Activated CD4-positive, alpha-beta T cell treated with anti-CD3 and anti-CD28 coated beads for 24 hours (primary cell): ENCODE measurements at places on chromosomes 5 and 9.

GRCh38 chr5:109329333-109330237 lies 80.2 kb downstream of the PJA2 start:
- DNase-seq: no peak

- DNase-seq: no peak
Observed at GRCh38 chr9:108766626-108767161, 89.1 kb downstream of the ACTL7B start.

GRCh38 chr9:69252436-69252835 lies 72.6 kb upstream of the ENTREP1 start:
- no peak for DNase-seq

GRCh38 chr5:96659170-96659569 lies 3.0 kb upstream of the CAST start:
- no peak for DNase-seq

DNA sequence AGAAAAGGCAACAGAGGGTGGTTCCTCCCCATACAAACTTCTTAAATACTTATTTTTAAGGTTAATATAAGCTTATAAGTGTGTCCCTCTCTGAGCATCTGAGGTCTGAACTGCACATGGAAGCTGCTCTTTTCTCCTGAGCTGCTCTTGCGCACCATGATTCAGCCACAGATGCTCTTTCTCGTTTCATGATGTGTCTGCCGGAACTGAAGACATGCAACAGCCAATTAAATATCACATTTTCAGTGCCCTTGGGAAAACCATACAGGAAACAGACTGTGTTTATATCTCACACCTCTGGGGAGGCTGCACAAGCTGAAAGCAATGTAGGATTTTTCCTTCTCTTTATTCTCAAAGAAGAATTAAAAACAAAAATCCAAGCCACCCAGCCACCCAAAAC lies 96.8 kb upstream of the NREP start:
- no peak for DNase-seq

- no peak for DNase-seq
Observed at GRCh38 chr9:123550012-123550411, 194.0 kb downstream of the CRB2 start.

DNA sequence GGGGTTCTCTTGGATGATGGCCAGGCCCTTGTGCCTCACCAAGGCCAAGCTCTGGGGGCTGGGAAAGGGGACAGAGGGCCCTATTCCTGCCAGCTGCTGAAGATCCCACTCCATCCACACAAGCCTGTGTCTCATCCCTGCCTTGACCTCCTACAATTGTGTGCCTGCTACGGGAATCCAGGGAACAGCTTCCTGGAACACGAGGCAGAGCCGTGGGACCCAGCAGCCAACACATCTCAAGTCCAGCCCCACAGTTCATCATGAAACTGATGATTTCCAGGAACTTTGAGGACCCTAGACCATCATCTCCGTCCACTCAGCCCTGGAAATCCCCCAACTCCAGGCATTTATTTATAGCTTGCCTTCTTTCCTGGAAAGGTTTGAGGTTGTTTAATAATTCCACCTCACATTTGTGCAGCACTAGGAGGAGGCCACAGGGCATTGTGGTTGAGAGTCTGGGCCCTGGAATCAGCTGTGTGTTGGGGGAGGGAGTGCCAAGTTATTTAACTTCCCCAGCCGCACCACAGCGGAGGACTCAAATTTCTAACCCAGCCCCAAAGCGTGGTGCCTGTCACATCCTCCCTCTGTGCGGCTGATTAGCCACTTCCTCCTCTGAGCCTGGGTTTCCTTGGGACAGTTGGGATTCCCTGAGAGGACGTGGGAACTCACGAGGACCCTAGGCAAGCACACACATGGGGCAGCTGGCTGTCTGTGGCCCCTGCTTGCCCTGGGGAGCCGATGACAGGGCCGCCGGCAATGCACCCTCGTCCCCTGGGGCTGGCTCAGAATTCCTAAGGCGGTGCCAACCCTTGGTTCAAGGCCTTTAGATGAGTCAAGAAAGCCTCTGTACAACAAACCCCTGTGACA lies 58.2 kb upstream of the GGTA1 start:
- no peak for DNase-seq

GRCh38 chr5:53991942-53992341 lies 318.4 kb downstream of the ARL15 start:
- DNase-seq: no peak

- DNase-seq: no peak
Observed at GRCh38 chr9:78438211-78438610, 141.3 kb downstream of the PSAT1 start.

- no peak for DNase-seq
Observed at GRCh38 chr9:89746385-89747116, 141.7 kb downstream of the GADD45G start.

DNA sequence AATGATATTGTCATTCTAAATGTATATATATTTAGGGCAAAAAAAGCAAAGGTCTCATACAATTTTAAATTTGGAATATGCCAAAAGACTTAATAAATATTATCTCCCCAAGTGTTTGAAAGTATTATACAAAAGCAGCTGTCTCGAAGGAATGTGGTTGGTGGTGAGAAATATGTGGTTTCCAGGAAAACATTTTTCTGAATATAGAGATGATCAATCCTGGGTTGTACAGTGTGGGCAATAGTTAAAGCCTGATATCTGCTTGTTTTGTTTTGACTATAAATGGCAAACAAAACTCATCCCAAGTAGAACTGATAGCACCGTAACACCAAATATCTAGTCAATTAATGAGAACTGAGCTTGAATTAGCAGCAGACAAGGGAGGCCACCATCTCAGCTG lies 391.8 kb upstream of the CD180 start:
- DNase-seq: no peak

DNA sequence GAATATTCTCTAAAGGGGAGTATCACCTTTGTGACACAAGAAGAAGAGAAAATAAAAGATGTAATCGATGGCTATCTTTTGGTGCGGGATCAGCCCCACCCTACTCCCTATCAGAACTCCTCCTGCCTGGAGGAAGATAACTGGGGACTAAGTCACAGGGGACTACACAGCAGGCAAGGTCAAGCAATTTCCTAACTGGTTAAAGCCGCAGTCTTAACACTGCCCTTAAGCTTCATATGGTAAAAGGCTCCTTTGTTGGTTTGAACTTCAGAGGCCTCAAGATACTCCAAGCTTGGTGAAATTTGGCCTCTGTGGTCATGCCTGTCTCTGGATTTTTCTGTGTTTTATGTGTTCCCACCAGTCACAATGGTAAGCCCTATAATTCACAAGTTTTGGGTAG lies 1.3 kb upstream of the SHISAL2B start:
- no peak for DNase-seq

DNA sequence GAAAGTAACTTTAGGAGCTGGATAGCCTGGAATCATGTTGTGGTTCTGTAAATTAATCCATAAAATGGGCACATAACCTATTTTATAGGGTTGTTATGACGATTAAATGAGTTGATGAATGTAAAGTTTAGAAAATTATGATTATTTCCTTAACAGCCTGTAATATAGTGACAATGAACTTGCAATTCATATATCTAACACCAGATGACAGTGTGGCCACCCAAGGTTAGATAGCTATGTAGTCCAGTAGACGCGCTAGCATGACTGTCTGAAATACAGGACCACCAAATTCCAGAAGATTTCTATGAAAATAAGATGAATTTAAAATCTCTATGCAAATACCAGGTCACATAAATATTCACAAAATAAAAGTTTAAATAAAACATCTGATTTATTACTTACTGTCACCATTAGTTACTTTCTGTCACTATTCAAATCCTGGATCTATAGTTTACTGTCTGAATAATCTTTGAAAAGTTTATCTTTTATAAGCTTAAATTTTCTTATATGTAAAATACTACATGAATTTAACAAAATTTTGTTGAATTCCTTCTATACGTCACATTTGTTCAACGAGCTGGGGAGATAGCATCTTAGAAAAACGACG lies 26.1 kb upstream of the MACIR start:
- no peak for DNase-seq

GRCh38 chr9:88587885-88588649 lies 53.1 kb downstream of the NXNL2 start:
- DNase-seq: no peak

GRCh38 chr5:55509796-55510522 lies 24.8 kb downstream of the PLPP1 start:
- no peak for DNase-seq

- DNase-seq: no peak
Observed at GRCh38 chr5:81080809-81081460, 120.8 kb downstream of the RASGRF2 start.

GRCh38 chr5:34957321-34957720 lies 28.0 kb downstream of the DNAJC21 start:
- no peak for DNase-seq

GRCh38 chr9:120612218-120612617 lies 32.3 kb upstream of the CDK5RAP2 start:
- DNase-seq: no peak

DNA sequence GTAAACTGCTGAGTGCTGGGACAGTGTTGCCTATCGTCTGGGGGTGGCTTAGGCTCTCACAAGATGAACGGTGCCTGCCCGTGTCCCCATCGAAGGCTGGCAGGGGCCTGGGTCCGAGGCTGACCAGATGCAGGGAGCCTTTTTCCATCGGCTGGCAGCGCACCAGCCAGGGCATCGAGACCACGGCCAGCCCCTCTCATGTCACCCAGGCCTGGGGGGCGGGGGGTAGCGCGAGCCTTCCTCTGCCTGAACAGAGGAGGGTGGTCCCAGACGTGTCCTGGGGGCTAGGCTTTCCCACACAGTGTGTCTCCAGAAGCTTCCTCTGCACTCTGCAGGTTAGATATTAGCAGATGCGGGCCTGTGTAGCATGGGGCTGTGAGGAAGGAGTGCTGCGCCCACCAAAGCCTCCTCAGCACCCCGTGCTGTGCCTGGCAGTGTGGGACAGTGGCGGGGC lies 17.3 kb downstream of the FGD3 start:
- DNase-seq: no peak

GRCh38 chr5:118511846-118512245 lies 476.5 kb downstream of the DTWD2 start:
- no peak for DNase-seq

DNA sequence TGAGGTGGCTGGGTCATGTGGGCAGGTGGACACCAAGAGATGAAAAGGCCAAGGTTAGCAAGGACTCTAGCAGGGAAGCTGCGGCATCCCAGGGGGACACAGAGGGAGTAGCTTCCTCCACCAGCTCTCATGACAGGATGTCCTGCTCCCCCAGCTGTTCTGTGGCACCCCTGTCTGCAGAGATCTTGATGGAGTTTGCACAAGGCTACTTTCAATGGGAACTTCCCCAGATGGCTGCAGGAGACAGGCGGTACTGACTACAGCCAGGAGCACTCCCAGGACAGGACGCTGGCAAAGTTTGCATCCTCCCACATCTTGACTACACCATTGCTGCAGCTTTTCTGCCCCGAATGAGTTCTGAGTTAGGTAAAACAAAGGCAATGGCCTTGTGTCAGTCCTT lies 312.8 kb downstream of the TLE4 start:
- DNase-seq: no peak

GRCh38 chr9:23590276-23591000 lies 235.6 kb downstream of the ELAVL2 start:
- DNase-seq: no peak

- DNase-seq: no peak
Observed at GRCh38 chr9:7983490-7983889, 183.9 kb upstream of the DMAC1 start.

DNA sequence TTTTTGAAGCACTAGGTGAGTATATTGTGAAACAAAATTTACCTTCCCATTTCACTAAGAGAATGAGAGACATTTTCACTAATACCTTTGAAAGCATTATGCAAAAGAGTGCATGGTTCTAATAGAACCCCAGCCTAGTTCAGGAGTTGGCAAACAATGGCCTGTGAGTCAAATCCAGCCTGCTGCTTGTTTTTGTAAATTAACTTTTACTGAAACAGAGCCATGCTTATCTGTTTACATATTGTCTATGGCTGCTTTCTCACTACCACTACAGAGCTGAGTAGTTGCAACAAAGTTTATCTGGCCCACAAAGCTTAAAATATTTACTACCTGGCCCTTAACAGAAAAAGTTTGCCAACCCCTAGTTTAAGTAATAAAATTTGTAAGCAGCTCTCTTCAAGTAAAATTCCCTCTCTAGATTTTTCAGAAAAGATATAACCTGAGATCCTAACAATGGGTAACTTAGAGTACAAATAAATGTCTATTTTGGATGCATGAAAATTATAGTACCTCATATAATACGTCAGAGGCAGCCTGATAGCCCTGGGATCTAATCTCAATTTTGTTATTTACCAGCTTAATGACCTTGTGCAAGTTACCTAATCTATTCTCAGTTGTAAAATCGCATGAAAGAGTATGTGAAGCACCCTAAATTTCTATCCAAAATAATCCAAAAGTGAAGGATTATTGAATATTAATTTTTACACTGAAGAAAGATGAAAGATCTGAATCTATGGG lies 50.7 kb upstream of the ARL15 start:
- no peak for DNase-seq
